Naive thymus-derived CD8-positive, alpha-beta T cell (primary cell): ENCODE measurements at places on chromosomes 7 and 10.
A peak's percentile ranks its signal among the peaks of the same experiment; 100 is the strongest.

DNA sequence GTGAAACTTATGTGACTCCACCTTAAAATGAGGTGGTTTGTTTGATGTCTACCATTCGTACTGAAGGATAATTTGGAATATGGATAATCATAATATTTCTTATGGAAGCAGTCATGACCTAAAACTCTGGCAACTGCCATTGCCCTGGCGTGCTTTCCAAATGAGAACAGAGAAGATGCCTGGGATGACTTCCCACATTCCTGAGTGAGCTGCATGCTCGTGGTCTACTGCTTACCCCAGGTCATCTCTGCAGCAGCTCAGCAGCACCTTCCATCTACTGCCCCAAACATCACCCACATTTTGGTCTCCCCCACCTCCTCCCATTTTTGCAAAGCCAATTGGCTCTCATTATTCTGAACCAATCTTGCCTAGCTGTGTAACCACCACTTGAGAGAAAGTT lies 40.1 kb downstream of the LYZL1 start:
- no peak for DNase-seq

DNA sequence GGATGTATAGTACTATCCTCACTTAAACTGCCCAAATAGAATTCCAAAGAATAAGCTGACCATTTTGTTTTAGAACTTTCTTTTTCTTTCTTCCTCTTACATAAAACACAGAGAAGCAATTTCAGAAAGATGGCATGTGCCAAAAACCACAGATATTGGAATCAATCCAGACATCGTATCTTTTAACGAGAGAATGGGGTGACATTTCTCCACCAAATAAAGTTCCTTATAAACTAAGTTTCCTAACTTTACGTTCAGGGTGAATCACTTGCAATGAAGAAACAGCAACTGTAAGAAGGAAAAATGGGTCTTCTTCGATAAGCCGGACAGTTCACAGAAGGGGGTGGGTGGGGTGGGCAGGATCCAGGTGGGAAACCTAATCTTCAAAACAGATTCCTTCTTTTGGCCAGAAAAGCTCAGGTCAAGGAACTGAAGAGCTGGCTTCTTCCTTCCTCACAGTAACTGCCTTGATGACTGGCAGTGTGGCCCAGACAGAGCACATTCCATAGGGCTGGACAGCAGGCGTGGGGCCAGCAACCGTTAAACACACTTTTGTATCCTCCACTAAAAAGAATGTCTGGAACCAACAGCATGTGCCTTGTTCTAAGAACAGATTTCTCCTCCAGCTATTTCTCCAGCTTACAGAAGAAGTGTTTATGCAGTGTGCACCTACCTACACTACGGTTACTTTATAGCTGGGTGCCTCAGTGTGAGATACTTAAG lies 31.5 kb downstream of the CREB3L2 start:
- no peak for DNase-seq

- no peak for DNase-seq
Measured at GRCh38 chr10:93073539-93074146, at the start of gene CYP26A1. Gene CYP26A1 (plus strand): TSS chr10:93073893. CDS start chr10:93073935, 42 bp downstream.

DNA sequence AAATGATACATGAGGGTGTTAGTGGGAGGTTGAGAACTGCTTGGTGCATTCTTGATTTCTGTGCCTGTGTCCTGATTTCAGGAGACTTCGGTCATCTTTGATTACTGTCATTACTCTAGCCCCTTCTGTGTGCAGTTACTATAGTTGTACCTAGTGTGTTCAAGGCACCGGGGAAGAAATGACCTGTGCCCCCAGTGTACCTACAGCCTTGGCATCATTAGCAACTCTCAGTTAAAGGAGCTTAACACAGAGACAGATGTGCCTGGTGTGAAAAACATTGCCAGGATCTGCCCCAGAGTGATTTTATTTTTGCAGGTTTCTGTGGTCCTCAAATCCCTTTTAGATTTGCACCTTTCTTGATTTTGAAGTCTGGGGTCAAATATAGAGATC lies 62.2 kb downstream of the ARID5B start:
- DNase-seq: no peak

GRCh38 chr7:28132959-28133870 lies 47.4 kb downstream of the JAZF1 start:
- no peak for DNase-seq

DNA sequence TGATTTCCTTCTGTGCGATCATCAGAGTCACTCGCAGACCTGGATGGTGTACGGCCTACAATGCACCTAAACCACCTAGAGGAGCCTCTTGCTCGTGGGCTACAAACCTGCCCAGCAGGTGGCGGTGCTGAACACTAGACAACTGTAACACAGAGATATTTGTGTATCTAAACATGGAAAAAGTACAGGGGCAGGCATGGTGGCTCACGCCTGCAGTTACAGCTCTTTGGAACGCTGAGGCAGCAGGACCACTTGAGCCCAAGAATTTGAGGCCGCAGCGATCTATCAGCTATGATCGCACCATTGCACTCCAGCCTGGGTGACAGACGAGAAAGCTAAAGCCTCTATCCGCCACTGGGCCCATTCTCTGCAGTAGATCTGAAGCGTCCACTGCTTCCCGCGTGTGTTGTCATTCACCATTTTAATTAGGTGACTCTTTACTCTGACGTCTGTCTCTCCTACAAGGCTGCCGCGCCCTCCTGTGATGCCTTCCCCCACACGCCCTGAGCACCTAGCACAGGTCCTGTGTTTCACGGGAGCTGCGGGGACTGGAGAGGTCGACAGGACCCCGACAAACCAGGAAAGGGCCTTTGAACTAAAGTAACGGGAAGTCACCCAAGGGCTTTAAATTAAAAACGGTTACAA lies 774 bp downstream of the TUBGCP2 start:
- DNase-seq: peak; percentile 91

GRCh38 chr7:132254455-132254854 lies 321.8 kb downstream of the PLXNA4 start:
- no peak for DNase-seq

GRCh38 chr7:135459951-135460567 lies 49.8 kb downstream of the CNOT4 start:
- no peak for DNase-seq

GRCh38 chr10:114084215-114084614 lies 40.5 kb downstream of the ADRB1 start:
- no peak for DNase-seq

DNA sequence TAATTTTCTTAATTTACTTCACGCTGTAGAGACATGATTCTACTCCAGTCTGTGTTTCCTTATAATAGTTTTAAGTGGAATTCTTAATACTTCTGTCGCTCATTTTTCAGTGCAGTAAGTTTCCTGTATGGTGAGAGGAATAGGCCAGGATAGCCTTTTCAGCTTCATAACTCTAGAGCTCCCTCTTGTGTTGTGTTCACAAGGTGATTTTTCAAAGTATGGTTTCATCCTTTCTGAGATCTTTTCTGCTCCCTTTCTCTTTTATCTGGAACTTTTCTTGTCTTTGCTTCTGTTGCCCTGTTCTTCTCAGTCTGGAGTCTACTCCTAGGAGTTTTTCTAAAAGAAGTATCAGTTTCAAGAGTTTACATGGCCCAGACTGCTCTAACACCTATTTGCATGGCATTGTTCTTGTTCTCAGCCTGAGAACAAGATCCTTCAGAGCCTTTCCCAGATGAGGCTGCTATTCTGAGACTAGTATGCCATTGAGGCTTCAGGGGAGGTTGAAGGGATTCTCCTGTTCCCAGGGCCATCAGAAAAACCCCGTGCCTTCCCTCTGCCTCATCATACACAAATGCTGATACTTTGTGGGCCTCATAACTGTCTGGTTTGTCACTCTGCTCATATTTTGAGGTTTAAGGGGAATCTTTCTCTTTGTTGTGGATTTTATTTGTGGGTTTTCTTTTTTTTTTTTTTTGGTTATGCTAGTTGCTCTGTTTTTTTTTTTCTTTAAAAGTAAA lies 21.8 kb downstream of the NET1 start:
- peak; percentile 47 for DNase-seq

- DNase-seq: no peak
Measured at GRCh38 chr10:7520507-7521485, 110.0 kb upstream of the SFMBT2 start.

DNA sequence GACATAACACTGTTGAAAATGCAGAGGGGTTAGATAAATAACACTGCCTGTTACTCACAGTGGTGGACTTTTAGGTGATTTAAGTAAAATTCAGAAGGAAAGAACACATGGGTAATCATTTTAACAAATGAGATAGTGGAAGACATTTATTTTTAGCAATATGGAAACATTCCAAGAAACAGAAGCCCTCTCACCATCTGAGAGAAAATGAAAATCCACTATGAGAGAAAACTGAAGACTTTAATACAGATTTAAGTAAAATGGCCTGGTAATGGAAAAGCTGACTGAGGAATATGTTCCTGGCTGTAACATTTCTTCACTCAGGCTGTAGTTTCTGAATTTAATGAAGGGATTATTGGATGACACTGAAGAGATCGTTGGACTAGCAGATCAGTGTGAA lies 12.1 kb upstream of the ZNF786 start:
- no peak for DNase-seq

- DNase-seq: no peak
Measured at GRCh38 chr7:28891192-28891875, 66.8 kb downstream of the TRIL start.

DNA sequence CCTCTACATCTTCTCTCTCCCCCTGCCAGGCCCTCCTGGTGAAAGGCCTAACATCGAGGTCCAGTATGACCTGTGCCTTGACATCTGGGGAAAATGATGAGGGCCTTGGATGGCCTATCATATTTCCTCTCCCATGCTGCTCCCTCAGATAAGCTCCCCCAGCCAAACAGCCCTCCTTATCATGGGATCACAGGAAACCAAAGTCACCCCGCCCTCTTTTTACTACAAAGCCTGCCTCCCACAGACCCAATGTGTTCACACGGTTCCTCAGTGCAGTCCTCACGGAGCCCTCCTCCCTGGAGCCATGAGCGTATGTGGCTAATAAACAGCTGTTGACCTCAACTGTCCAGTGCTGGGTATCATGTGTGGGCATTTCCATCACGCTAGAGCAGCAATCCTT lies 32.0 kb downstream of the C10orf90 start:
- no peak for DNase-seq

DNA sequence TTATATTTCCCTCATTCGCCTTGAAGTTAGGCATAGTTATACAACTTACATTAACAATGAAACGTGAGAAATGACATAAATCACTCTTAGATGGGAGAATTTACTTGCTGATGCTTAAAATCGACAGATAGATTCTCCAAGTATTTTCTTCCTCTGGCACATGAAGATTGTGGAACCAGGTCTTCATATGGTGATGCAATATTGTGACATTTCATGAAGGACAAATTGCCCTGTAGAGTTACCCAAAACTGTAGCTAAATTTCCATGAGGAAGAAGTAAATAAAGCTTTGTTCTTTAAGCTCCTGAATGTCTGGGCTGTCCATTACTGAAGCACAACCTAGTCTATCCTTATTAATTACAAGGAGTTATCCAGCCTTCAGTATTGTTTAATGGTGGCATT lies 353.1 kb downstream of the THSD7A start:
- no peak for DNase-seq

- no peak for DNase-seq
Measured at GRCh38 chr7:57203161-57203791, 71.0 kb upstream of the ZNF479 start.

DNA sequence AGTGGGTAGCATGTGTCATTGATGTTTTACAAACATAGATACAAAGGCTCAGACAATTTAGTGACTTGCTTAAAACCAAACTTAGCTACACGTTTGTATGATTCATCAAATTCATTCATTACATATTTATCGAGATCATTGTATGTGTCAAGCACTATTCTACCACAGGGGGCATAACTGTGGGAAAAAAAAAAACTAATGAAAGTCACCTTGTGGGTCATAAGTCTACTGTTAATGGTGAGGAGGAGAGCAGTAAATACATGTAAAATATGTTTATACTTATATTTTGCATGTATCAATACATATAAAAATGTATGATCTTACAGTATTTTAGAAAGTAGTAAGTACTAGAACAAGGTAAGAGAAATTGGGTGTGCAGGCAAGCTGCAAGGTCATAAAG lies 933.8 kb downstream of the IPMK start:
- DNase-seq: no peak

- DNase-seq: no peak
Measured at GRCh38 chr7:92631067-92631849, 41.1 kb upstream of the FAM133B start.
